Glutamatergic neuron (in vitro differentiated cells): ENCODE measurements at places on chromosomes 7 and 10.

- DNase-seq: peak; percentile 94
Measured at GRCh38 chr7:36389371-36390198, at the start of gene ANLN. Gene ANLN (plus strand): TSS chr7:36389862. CDS start chr7:36390027, 165 bp downstream.

DNA sequence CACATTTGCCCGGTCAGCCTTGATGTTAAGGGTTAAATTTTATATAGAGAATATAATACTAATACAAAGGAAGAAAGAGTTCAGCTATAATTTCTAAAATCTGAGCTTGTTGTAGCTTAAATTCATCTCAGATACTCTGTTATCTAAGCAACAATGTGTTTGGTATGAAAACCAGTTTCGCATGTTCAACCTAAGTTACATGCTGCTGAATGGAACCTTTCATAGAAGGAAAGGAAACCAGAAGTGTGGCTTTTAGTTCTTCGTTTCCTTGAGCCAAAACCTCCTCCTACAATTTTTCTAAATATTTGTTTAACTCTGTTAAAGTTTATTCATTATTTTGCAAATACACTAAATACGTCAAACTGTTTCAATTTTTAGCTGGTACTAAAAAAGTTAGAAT, 18.5 kb downstream of the AGR2 start:
- DNase-seq: no peak

GRCh38 chr10:101535949-101536348, 52.1 kb downstream of the POLL start:
- DNase-seq: no peak

DNA sequence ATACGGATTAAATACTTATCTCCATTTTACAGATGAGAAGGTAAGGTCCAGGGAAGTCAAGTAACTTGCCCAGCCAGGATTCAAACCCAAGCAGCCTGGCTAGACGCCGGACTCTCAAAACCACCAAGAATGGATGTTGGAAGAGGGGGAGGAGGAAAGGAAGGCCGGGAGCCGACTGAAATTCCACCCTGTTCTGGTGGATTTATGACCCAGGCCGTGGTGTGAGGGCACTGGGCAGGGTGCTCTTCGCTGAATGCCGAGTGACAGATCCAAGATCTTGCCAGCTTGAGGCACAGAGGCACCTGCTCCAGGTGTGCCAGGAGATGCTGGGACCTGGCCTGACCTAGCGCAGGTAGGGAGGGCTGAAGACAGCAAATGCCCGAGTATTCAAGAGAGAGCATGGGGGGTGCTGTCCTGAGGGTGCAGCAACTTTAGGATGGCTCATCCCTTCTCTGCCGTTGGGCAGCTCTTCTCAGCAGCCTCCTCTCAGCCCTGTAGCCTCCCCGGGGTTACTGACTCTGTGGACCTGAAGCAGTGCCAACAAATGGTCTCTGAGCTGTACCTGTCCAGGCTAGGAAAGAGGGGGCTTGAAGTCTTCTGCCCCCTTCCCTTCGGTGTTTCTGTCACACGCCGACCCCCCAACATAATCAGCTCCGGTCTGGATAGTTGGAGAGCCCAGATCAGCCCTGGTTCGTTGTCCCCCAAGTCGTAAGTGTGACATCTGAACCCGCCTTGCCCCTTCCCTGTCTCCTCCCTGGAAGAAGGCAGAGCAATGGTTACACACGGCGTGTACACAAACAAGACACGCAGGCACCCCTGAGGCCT, 713 bp downstream of the LOXL4 start:
- no peak for DNase-seq

DNA sequence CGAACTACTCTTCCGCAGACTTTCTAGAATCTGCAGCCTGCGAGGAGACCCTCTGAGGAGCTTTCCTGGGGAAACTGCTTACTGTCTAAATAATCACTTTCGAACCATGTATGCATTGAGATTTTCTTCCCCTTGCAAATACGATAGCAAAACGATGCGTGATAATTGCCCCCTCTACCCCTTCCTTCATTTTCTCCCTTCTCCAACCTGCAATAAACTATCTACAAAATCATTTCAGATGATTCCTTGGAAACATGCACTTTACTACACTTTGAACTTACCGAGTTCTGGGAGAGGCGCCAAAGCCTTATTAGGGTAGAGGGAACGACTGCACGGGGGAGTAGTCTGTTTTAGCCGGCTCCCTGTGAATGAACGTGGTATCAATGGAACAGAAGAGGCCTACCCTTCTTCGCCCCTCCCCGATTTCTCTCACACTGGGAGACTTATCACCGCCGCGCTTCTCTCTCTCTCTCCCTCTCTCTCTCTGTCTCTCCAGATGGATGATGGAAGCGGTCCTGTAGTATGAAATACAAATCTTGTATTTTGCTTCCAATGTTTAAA, at the start of gene FGFBP3:
Gene FGFBP3 (minus strand): TSS at position 370 of the 561 bp plus-strand sequence. CDS start 517 bp downstream, outside the sequence.
- peak; percentile 52 for DNase-seq

DNA sequence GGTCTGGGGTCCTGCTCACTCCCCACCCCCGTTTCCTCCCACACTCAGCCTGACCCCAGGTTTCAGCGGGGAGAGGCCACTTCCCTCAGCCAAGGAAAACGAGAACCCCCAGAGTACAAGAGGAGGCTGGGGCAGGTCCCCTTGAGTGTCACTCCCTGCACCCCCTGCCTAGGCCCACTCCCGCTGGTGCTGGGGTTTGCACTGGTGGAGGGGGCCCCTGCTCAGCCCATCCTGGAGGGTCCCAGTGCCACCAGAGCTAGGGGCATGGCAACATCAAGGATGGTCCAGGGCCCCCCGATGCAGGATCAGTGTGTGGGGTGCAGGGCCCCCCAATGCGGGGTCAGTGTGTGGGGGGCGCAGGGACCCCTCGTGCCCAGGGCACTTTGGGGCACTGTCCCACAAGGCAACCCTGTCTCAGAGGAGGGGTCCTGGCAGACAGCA, 70.5 kb upstream of the KCTD7 start:
- no peak for DNase-seq

DNA sequence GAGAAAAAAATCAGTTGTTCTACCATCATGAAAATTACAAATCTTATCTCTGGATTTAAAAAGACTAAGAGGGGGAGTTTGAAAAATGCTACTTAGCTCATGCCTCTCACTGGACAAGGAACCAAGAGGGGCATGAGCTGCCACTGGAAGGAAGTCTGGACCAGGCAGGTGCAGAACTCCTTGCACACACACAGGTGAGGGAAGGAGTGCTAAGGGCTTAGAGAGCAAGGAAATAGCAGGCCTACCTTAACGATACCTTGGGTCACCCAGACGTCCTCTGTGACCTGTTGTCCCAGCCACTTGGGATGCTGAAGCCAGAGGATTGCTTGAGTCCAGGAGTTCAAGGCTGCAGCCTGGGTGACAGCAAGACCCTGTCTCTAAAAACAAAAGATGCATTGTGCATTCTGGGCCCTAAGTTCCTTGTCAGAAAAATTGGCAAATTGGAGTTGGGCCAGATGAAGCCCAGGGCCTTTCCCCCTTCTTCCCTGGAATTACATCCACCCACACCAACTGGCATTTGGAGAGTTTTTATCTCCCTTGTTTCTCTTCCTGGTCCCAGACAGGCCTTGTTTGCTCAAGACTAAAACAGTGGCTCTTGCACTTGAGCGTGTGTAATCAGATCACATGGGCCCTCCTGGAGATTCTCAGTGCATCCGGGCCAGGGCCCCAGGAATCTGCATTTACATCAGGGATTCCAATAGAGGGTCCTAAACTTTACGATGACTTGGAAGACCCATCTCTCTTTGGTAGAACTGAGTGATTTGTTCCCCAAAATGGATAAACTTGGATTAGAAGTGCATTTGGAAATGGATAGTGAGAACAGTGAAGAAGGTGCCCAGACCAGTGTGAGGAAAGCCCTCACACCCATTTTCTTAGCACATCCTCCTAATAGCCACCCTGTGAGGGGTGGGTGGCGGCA, 3.0 kb downstream of the DDIT4 start:
- no peak for DNase-seq

- no peak for DNase-seq
Measured at GRCh38 chr10:129471447-129472175, 4.6 kb downstream of the MGMT start.

- DNase-seq: no peak
Measured at GRCh38 chr7:81404669-81405068, 365.2 kb downstream of the HGF start.

DNA sequence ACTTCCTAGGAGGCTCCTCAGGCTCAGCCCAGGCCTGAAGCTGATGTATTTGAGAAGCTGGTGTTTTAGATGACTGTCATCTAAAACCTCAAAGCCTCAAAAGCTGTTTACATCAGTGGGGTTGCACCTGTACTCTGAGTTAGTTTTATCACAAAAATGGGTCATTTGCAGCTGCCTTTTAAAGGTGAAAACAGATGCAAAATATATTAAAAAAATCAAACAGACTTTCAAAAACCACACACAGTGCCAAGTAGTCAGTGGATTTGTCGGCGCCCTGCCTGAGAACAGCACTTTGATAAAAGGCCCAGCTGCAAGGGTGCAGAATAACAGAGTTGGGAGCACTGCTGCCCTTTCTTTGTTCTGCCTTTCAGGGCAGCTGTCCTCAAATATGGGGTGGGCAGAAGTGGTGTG, 103.0 kb downstream of the VOPP1 start:
- no peak for DNase-seq

- no peak for DNase-seq
Measured at GRCh38 chr10:131651674-131652437, 249.0 kb upstream of the PPP2R2D start.

GRCh38 chr10:34413756-34414587, 401.1 kb downstream of the PARD3 start:
- no peak for DNase-seq

DNA sequence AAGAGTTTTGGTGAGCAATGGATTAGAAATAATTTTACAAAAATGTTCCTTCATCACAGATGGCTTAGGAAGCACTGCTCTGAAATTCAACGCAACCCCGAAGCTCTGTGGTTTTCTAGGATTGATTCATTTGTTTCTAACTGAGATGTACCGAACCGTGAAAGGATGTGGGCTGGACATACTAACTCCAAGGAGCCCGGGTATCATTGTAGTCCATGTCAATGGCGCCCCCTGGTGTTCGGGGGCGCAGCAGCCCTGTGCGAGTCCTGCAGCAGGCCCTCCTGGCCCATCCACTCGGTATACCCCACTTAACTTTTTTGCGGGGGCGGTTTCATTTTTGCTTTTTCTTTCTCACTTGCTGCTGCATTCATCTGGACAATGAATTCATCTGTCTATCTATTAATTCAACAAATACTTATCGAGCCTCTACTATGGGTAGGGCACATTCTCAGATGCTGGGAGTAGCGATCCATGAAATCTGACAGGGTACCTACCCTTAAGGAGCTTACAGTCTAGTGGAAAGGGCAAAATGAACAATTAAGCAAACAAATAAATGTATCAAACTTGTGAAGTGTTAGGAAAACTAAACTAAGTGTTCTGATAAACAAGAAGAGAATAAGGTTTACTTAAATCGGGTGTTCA, 25.2 kb upstream of the ITPRID1 start:
- DNase-seq: peak; percentile 70

- DNase-seq: no peak
Measured at GRCh38 chr7:140348161-140348849, 50.0 kb downstream of the SLC37A3 start.

DNA sequence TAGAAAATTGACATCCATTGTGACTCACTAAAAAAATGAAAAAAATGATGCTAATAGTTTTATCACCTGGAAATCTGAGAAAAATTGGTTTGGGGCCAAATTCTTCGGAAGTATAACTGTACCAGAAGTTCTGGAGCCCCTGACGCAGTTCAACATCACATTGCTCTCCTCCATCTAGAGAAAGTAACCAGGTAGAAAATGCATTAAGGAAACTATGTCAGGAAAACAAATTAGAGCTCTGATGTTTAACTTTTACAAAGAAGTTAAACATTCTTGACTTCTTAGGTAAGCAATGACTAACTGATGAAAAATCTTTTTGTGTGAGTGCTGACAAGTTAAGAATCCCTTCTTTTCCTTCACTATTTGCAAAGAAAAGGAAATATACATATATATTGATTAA, 61.1 kb upstream of the TMEM196 start:
- DNase-seq: no peak

DNA sequence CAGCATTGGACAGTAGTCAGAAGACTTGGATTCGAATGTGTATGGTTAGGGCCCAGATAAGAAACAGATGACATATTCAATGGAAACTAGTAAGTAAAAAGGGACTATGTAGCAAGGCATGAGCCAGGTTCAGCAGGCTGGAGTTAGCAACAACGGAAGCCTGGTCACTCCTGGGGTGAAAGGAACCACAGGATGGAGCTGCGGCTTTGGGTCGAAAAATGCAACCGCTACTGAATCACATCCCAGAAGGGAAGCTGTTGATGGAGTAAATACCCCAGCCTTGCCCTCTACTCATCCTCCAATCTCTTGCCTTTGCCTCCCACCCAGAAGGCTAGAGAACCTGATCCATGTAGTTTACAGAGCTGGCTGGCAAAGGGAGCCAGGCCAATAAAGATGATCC, 37.5 kb upstream of the EGR2 start:
- no peak for DNase-seq

DNA sequence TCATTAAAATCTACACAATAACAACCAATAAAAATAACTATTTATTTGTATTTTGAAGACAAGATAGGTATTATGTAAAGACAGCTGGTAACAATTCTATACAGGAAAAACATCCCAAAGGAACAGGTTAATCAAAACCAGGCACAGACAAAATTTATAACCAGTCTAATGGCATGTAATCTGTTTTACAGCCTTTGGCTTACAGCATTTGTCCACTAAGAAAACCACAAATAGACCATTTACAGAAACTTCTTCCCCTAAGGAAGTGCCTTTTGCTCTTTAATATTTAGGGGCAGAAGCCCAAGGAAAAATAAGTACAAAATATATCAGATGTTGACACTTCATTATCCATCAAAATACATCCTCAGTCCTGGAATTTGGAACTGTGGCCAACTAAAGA, 65.0 kb downstream of the SVIL start:
- no peak for DNase-seq

DNA sequence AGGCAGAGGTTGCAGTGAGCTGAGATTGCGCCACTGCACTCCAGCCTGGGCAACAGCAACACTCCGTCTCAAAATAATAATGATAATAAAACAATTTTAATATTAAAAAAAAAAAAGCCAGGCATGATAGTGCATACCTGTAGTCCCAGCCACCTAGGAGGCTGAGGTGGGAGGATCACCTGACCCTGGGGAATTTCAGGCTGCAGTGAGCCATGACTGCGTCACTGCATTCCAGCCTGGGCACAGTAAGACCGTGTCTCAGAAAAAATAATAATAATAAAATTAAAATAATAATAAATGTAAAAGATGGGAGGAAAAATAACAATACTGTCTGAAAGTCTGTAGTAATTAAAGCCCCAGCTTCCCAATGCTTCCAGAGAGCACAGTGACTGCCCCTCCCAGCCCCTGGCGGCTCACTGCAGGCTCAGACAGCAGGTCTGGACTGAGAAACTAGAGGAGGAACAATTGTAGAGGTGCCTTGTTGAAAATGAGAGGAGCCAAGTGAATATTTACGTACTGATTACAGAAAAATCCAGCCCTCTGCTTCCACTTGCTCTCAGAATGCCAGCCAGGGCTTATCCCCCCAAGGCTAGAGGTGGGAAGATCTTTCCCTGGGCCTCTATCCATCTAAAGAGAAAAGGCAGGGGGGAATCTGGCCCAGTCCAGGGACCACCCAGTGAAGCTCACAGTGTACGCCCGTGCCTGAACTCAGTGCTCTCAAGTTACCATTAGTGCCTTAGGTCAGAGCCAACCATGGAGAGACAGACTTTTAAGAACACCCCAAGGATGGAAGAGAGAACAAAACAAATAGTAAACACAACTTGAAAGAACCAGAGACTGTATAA, 112.8 kb downstream of the PARD3 start:
- DNase-seq: no peak
